Activated CD8-positive, alpha-beta memory T cell treated with anti-CD3 and anti-CD28 coated beads for 1 hour (primary cell): ENCODE measurements at places on chromosomes 2 and 18.

DNA sequence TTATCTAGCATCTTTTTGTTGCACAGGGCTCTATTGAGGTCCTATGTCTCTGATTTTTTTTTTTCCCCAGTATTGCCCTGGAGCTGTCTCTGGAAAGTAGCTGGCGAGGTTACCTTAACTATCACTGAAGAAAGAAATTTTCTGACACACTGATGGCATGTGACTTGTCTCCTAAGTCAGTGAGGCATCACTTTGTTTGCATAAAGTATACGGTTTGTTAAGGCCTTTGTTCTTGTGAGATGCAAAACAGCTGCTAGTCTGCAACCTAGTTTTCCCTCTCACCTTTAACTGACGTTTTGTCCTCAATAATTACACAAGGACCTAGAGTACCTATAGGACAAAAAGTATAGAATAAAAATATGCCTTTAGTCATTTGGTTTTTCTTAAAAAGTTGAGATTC lies 41.8 kb downstream of the UBXN4 start:
- DNase-seq, result no peak

DNA sequence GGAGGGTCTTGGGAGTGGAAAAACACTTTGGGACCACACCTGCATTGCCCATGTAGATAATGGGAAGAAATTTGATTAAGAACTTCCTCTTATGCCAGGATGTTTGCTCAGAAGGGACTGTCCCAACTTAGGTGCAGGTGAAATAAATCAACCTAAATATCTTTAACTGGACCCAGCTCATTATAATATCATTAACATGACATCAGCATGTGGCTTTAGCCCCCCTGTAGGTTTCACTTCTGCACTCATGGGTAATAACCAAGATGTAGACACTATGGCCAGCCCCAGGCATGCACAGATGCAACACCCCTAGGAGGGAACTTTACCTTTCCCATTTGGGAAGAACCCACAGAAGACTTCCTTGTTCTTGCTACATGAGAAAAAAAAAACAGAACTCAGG lies 227.4 kb upstream of the ZNF804A start:
- no peak for DNase-seq

- DNase-seq, result no peak
Measured at GRCh38 chr2:11027195-11027594, 115.5 kb downstream of the KCNF1 start.

DNA sequence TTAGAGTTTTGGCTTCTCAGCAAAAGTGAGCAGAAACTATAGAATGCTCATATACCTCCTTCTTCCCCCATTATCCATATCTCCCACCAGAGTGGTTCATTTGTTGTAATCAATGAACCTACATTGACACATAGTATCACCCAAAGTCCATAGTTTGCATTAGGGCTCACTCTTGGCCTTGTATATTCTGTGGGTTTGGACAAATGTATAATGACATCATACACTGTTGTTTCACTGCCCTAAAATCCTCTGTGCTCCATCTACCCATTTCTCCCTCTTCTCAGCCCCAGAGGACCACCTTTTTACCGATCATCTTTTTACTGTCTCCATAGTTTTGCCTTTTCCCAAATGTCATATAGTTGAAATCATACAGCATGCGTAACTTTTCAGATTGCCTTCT lies 24.1 kb downstream of the ZFP36L2 start:
- DNase-seq, result no peak

DNA sequence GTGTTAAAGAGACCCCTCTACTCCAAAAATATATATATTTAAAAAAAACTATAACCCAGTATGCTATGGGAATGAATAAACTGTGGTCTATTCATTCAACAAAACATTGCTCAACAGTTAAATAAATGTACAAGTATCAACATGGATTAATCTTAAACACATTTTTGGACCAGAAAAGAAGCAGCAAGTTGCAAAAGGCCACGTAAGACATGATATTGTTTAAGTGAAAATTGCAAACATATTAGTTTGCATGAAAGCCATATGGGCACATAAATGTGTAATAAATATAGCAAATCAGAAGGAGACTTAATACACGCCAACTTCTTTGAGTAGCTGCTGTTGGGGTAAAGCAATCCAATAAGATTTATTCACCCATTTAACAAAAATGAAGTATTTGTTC lies 321.5 kb downstream of the FBXO15 start:
- DNase-seq, result no peak

DNA sequence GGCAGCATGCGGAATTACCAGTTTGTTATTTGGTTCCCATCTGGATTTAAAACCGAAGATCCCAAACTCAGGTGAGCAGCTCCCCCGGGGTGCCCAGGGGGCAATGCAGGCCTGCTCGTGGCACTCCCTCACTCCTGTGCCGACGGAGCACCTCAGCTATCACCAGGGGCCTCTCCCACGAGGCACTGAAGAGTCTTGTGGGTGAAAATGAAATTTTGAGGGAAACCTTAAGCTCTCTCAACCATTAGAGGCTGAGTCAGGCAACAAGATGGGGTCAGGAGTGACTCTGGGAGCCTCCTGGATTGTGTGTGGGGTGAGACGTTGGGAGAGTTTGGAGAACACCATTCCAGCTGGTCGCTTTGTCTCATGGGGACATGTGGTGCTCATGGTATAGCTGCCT lies 189.0 kb downstream of the PRKCE start:
- DNase-seq, result no peak

GRCh38 chr2:101699755-101700461 lies 2.4 kb downstream of the MAP4K4 start:
- no peak for DNase-seq

DNA sequence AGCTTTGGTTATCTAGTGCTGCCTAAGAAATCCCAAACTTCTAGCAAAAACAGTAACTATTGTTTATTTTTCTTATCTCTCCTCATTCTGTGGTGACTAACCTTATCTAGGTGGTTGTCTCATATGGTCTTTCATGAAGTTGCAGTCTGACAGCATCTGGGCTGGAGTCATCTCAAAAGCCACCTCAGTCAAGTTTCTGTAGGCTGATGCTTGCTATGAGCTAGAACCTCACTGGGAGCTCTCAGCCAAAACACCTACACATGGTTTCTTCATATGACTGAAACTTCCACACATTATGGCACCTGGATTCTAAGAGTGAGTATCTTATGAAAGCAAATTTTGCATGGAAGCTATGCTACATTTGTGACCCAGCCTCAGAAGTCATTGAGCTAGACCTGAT lies 596.4 kb upstream of the VRK2 start:
- DNase-seq, result no peak

- no peak for DNase-seq
Measured at GRCh38 chr18:11136241-11136640, 13.1 kb downstream of the PIEZO2 start.

GRCh38 chr2:12303181-12304030 lies 413.3 kb upstream of the TRIB2 start:
- DNase-seq, result no peak

GRCh38 chr2:162475661-162476060 lies 131.7 kb downstream of the GCA start:
- no peak for DNase-seq
